ENCODE measurements at places on chromosomes 12 and 14.

DNA sequence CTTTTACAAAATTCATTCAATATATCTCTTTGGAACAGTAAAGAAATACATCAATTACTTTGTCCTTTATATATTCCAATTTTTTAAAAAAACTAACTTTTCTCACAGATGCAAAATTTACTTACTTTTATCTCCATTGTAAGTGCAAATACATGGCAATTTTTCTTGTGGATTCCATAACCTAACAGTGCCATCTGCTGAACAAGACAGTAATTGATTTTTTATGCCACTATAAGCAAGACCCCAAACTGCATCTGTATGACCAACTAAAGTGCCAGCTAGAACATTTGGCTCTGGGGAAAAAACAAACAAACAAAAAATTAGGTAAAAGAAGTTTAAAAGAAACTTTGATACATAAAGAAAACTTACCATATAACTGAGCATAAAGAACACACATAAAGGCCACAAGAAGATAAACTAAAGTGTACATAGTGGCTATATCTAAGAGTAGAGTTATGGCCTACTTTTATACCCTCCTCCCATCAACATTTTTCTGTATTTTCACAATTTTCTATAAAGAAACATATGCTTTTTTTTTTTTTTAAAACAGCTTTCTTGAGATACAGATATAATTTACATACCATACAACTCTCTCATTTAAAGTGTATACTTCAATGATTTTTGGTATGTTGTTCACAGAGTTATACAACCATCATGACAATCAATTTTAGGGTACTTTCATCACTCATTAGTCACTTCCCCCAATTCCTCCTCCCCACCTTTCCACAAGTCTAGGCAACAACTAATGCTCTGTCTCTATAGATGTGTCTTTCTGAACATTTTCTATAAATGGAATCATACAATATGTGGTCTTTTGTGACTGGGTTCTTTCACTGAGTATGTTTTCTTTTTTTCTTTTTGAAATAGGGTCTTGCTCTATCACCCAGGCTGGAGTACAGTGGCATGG, 32.6 kb downstream of the COCH start:
- DNase-seq, result no peak

DNA sequence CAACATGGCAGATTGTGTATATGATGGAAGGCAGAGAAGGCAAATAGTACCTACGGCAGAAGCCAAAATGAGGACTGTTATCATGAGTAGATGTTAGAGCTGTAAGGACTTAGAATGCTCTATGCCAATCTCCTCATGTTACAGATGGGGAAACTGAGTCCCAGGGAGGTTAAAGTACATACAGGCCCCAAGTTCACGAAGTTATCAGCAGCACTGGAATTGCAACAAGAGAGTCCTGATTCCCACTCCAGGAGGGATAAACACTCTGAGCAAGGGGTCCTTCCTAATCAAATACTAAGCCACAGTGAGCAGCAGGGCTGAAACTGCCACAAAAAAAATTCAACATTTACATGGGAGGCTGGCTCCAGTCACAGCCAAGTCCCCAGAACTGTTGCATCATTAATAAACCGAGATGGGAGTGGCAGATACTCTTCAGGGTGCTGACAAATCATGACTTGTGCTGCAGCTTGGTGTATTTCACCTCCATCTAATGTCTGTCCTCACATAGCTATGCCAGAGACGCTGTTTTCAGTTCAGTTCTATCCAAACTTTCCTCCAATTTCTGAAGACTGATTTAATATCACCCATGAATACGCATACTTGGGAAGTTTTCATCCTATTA, 24.2 kb downstream of the NUAK1 start:
- no peak for DNase-seq

GRCh38 chr12:27434673-27435565, 11.6 kb upstream of the SMCO2 start:
- no peak for DNase-seq

DNA sequence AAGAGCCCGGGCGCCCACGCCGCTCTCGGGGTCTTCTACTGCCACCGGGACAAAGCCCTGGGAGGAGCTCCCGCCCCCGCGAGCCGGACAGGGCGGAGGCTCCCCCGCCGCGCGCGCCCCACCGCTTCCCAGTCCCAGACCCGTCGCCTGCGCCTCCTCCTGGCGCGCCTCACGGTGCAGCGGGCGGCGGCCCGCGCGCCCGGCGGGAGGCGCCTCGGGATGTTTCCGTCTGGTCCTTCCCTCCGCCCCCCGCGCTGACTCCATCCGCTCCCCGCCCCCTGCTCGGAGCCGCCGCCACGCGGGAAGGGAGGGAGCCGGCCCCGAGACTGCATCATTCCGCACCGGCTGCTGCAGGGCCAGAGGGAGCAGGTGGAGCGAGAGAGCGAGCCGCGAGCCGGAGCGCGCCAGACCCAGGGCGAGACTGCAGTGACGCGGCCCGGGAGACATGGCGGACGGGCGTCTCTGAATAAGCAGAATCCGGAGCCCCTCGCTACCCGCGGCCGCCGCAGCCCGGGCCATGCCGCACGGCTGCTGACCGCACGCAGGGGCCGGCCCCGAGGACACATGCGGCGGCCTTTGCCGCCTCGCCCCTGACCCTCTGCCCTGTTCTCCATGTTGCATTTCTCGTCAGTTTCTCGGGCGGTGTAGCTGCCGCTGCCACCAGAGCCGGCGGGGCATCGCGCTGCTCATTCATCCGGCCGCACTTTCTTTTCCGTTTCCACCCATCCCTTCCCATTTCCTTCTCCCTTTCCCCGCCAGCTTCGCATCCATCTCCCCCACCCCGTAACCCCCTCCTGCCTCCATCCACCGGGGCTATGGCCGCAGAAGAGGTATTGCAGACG, at the start of gene BICD1:
Gene BICD1, plus strand, starts transcription at position 331 of the 842 bp plus-strand sequence. Its CDS starts 485 bp downstream, at position 816.
- DNase-seq, result peak; percentile 86

DNA sequence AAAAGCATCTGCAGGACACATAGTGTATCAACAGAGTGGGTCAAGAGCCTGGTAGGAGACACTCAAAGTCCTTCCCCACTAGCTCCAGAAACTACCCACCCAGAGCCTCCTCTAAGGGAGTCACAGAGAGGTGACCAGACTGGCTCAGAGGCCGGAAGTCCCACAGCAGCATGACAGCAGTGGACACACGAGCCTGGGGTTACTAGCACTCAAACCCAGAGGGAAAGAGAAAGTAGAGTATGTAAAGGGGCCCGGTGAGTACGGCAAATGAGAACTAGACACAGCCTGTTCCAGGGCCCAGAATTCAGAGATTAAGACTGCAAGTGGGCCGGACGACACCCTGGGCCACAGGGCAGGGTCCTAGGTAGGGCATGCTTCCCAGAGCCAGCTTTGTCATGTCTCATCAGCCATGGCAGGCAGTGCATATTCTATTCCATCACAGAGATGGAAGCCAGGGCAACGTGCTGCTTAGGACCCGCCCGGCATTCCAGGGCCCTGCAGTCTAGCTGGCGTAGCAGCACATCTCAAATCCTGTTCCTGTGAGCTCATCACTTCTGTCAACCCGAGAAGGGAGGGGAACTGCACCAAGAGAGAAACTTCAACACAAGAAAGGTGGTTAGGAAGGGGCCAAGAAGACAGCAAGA, 4.2 kb downstream of the IFFO1 start:
- DNase-seq, result no peak

GRCh38 chr14:98375566-98375965, 896.4 kb downstream of the BCL11B start:
- no peak for DNase-seq

- no peak for DNase-seq
These were observed 1.5 kb downstream of the MLH3 start for GRCh38 chr14:75049731-75050201.

DNA sequence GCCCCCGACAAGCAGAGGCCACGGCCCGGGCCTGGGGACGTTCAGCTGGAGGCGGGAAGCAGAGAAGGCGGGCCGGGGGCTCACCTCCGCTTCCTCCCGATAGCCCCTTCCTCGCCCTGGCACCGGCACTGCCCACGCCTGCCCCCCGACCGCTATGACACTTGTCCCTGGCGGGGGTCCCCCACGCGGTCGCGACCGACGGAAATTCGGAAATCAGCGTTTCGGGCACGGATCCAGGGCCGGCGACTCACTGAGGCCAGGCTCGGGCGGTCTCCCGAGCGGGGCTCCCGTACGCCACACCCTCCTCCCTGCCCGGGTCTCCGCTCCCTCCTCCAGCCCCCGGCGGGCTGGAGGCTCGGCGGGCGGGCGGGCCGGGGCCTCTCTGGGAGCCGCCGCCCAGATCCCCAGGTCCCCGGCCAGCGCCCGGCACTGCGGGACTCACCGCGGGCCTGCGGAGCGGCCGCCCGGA, 581 bp downstream of the PITPNM2 start:
- no peak for DNase-seq

DNA sequence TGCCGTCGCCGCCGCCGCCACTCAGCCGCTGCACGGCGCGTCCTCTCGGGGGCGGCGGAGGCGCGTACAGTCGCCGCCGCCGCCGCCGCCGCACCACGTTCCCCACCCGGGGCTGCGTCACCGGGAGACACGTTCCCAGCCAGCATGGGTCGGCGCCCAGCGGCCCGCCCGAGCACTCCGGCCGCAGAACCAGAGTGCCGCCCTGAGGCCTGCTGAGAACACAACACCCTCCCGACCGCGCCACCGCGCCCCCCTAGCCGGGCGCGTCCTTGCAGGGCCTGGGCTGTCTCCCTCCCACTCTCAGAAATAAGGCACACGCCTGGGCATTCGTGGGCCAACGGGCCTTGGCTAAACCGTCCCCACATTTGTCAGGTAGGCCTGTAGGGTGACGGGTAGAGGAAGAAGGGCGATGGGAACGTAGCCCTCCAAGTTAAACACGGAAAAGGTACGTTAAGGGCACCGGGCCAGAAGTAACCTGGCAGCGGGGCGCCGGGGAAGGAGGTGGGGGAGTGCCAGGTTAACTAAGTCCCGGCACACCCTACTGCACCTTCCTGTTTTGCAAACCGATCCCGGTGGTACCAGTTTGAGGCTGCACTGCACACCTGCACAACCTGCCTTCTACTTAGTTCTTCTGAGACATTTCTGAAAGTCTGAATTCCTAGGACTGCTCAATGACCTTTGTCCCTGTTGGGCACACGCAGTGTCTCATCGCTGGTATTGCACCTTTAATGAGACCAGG, at the start of gene MAP4K5:
Gene MAP4K5, minus strand, starts transcription at position 68 of the 739 bp plus-strand sequence. CDS start 520 bp downstream, outside the sequence.
- peak; percentile 30 for DNase-seq

GRCh38 chr12:68479896-68480291, 130.8 kb upstream of the RAP1B start:
- no peak for DNase-seq

- no peak for DNase-seq
These were observed 157.3 kb upstream of the PLXNC1 start for GRCh38 chr12:93990832-93991803.

GRCh38 chr14:92660571-92660970, 87.9 kb downstream of the LGMN start:
- no peak for DNase-seq

DNA sequence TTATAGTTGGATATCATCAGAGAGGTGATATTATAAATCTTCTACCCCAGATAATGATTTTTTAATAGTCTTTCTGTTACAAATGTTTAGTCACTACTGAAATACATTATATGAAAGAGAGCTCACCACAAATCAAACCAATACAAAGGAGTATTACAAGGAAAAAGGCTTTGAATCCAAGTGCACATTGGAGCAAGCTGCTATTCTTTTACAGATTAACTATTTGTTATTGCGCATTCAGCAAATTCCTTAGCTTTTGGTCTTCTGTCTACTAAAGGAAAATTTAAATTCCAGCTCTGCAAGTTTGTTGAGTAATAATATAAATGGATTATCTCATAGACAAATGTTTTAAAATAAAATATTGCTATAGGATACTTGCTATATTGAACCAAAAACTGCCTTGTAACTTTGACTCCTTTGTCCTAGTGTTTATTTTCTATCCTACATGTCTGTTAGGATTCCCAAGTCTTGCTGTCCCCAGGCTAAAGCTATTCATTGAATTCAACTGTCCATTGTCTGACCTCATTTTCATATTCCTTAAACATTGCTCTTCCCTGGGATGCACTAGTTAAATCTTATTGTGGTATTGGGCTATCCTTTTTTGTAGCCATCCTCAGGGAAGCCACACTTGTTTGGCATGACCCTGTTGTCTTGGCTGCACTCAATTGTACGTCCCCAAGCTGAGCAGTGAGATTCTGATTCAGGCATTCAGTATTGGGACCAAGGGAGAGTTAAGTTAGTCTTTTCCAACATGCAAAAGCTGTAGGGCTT, 41.5 kb downstream of the PDE3A start:
- no peak for DNase-seq

- DNase-seq, result no peak
These were observed 586.3 kb downstream of the LRFN5 start for GRCh38 chr14:42192738-42193653.

GRCh38 chr14:61120576-61120975, 139.5 kb downstream of the SLC38A6 start:
- DNase-seq, result no peak

GRCh38 chr12:116128779-116129178, 148.7 kb downstream of the MED13L start:
- no peak for DNase-seq

- no peak for DNase-seq
These were observed 79.5 kb downstream of the FAR2 start for GRCh38 chr12:29228474-29229157.

- no peak for DNase-seq
These were observed 9.2 kb downstream of the PRPH start for GRCh38 chr12:49304161-49304560.

GRCh38 chr14:22319526-22320361, 269.3 kb downstream of the DAD1 start:
- DNase-seq, result no peak

DNA sequence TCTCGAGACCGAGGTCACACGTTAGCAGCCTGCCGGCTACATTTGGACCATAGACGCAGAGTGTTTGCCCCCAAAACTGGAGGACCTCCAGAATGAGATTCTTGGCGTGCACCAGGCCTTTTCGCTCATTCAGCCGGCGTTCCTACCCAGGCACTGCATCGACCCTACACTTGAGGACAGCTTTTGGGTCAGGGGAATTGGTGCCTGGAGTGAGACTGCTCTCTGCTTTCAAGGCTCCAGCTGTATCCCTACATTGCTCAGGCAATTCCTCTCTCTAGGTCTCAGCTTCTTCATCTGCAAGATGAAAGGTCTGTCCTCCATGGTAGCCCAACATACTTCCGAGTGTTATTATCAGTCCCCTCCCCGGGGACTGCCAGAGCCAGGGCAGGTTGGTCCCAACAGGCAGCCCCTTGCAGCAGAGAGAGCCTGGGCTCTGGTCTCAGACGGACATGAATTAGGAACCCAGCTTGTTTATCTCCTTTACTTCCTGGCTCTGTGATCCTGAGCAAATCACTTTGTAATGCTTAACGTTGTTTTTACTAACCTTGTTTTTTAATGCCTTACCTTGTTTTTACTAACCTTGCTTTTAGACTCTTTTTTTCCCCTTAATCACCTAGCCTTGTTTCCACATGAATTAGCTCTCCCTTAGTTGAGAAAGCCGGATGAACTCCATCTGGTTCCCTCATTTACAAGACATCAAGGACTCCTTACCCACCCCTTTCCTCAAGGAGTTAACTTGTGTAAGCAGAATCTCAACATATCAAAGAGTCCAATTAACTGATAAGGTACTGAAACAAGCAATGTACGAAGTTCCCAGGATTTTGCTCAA, 892 bp downstream of the TCHP start:
- DNase-seq, result no peak

Measured in cortex of kidney (tissue), 1 donor.